Dermis blood vessel endothelial cell (primary cell): ENCODE measurements at places on chromosomes 13 and 19. TPM values are rescaled to one million over a fixed set of nuclear protein-coding genes. Genes with fewer than 3 reads are reported as not detected.

OR10H2 gene
- not detected in 2 replicates for total RNA-seq

CERS1 gene
- total RNA-seq = 1.0 and 1.3 TPM in 2 replicates

MUC16 gene
- total RNA-seq = under 0.01 TPM in 1 of 2 replicates, not detected in the other

NCCRP1 gene
- not detected in 2 replicates for total RNA-seq

PSG5 gene
- 0.09 TPM in 1 of 2 replicates, not detected in the other for total RNA-seq

TYROBP gene
- total RNA-seq = not detected in 2 replicates

GRCh38 chr19:19528721-19529490 is at the start of gene YJEFN3:
TSS of gene YJEFN3 (plus strand) at chr19:19528911. CDS start at chr19:19528933, 22 bp downstream.
- peak; percentile 55 for DNase-seq

- DNase-seq = peak; percentile 96
These were observed 2.5 kb downstream of the LDLR start for GRCh38 chr19:11091703-11092153.

- no peak for DNase-seq
These were observed 28.4 kb upstream of the ZNF681 start for GRCh38 chr19:23787106-23787505.

- no peak for DNase-seq
These were observed 70.9 kb upstream of the WASF3 start for GRCh38 chr13:26486550-26486949.

GRCh38 chr13:24218977-24219376 is 58.5 kb downstream of the SPATA13 start:
- no peak for DNase-seq

DNA sequence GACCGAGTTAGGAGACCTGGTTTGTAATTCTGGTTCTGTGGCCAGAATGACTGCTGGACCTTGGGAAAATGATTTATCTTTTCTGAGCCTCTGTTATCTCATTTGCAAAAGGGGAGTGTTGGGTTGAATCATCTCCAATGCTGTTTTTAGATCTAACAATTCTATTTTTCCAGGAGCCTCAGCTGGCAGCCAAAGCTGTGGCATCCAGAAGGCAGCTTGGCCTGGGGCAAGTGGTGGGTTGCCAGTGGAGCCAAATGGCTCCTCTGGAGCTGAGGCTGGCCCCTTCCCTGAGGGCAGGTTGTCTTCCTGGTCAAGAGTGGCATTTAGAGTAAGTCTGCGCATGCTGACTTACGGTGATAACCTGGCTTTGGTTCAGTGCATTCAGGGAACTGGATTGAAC is 21.3 kb downstream of the B3GLCT start:
- no peak for DNase-seq

DNA sequence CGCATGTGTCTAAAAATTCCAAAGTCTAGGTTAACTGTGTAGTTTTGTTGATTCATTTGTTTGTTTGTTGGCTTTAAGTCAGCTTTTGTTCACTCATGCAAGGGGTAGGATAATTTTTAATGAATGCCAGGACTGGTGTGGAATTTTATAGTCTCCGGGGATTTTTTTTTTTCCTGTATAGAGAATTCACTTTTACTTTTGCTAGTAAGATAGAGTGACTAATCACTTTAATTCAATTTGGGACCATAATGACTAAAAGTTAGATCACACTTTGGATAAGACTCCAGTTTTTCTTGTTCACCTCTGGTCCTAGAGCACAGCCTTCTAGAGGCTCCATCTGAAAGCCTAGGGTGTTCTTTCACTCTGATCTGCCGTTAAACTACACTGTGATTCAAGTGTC is 1690.0 kb downstream of the PCDH9 start:
- no peak for DNase-seq

GRCh38 chr13:30257468-30258099 is 49.8 kb downstream of the KATNAL1 start:
- no peak for DNase-seq

GRCh38 chr13:87669379-87669978 is 1.7 kb upstream of the SLITRK5 start:
- DNase-seq = peak; percentile 5

GRCh38 chr13:36163809-36164308 is 32.7 kb upstream of the DCLK1 start:
- DNase-seq = no peak

GRCh38 chr13:79874396-79875360 is 393.7 kb downstream of the NDFIP2 start:
- DNase-seq = no peak

GRCh38 chr13:110422913-110423688 is 116.0 kb downstream of the COL4A2 start:
- peak; percentile 75 for DNase-seq

DNA sequence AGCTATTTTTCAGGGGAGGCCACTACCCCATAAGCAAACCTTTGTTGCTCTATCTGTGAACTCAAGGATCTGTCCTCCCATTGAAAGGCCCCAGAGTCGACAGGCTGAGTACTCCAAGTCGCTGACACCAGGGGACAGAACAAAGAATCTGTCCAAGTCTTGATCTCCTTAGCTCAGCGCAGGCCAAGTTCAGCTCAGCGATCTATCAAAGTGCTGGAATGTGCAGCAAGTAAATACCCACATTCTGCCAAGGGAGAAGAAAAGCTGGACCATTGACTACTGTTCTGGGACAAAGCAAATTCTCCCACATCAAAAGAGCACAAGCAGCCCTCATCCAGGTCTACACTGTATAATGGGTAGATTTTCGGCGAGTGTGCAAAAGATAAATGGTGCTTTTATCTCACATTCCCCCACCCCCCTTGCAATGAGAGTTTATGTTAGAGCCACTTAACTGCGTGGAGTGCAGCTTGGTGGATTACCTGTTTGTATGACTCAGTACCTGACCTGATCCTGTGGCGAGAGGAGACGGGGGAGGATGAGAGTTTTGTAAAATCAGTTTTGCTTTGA is 391.7 kb upstream of the SGCG start:
- no peak for DNase-seq

DNA sequence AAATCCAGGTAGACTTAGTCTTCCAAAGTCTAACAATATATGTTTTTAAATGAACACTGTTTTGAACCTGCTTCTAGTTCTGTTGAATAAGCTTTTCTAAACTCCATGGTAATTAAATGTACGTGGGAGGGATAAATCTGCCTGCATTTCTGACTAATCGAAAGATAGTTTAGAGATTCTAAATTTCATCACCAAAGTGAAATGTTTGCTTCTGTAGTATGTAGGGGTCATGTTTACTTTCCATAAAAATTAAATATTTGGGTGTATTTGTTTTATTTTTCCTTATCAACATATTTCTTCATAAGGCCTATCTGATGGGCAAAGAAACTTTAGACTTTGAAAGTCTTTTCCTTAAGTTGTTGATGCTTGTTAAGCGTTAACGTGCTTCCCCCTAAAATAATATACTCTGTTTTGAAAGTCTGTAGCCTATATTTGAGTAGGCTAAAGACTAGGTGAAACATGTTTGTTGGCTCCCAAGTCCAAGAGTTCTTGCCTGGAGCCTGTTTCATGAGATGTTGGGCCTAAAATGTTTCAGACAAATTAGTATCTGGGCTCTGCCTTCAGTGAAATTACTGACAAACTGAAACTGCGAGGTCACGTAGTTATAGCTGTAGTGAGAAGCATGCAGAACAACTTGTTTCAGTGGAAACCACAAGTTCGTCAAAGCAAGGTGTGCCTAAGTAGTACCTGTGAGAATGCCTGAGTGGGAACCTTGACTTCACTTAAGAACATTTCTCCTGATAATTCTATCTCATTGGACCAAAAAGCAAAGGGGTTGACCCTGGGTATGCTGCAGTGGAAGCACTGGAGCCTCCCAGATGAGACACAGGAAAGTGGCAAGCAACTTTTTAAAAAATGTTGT is 126.2 kb downstream of the LMO7 start:
- no peak for DNase-seq

DNA sequence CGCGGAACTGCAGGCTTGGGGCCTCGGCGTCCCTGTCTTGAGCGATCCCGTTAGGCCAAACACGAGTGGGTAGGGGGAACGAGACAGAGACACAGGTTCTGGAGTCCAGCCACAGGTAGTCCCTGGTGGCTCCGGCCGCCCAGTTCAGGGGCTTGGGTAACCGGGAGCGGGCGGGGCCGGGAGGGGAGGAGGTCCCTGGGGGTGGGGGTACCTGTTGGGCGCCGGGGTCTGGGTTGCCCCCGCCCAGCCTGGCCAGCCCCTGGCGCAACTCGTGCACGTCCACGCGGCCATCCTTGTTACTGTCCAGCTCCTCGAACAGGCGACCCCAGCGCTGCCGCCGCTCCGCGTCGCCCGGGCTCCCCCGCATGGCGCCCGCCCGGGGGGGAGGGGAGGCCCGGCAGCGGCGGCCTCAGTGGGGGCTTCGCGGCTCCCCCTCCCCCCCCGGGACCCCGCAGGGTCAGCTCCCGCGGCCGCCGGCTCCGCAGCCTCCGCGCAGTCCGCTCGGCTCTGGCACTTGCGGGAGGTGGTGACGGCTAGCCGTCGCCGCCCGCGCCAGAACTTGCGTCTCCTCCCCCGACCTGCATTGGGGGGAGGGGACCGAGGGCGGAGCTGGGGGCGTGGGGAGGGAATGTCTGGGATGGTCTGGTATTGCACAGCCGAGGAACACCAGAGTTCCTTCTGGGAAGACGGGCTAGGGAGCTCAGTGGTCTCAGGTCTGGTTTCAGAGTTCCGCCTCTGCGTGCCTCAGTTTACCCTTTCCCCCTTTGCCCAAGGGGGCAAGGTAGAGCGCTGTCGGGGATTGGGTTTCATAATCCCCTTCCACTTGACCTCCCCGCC is at the start of gene SLC25A23:
Gene SLC25A23 (minus strand): TSS at position 531 of the 837 bp plus-strand sequence. CDS start 164 bp downstream, at position 367.
- DNase-seq = peak; percentile 76

- no peak for DNase-seq
These were observed 520.9 kb downstream of the KLF5 start for GRCh38 chr13:73579574-73580274.

GRCh38 chr13:112697756-112698655 is 8.2 kb downstream of the ATP11A start:
- no peak for DNase-seq

GRCh38 chr19:55599842-55600661 is at the start of gene ZNF524:
TSS of gene ZNF524 (plus strand) at chr19:55600288. CDS start at chr19:55602113, 1,825 bp downstream.
- peak; percentile 90 for DNase-seq

- DNase-seq = no peak
These were observed 1194.2 kb downstream of the EFNB2 start for GRCh38 chr13:105341256-105341655.

DNA sequence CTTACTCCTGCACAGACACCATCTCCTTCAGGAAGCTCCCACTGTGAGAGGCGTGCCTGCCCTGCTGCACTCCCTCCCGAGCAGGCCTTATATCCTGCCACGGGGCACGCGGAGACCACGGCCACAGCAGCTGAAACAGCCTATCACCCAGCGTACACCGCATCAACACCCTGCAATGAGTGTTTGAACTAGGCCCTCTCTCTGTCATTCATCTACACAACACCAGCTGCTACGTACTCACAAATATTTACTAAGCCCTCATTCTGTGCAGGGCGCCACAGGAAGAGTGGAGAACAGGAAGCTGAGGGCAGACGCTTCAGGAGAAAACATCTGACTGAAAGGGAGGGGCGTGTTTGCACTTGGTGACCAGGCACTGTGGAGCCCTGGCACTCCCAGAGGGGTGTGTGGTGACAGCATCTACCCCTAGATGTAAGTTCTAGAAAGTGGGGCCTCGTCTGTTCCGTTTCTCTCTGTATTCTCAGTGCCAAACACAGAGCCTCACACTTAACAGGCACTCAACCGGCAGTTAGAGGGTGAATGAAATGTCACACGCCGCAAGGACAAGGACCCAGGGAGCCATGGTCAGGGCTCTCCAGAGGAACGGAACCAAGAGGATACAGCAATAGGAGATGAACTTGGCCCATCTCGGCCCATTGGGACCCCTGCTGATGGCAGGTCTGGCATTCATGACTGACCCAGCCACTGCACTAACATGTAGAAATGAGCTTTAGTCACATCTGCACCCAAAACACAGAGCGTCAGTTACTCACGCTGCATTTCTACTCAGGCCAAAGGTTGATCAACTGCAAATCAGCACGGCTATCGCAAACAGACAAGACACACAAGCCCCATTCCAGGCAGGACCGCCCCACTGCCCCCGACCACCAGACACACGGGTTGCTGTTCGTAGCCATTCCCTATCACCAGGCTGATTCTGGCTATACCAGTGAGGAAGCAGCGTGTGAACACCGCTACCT is 15.7 kb downstream of the RANBP3 start:
- DNase-seq = peak; percentile 79

GRCh38 chr13:26052337-26052736 is 521 bp upstream of the SHISA2 start:
- no peak for DNase-seq

DNA sequence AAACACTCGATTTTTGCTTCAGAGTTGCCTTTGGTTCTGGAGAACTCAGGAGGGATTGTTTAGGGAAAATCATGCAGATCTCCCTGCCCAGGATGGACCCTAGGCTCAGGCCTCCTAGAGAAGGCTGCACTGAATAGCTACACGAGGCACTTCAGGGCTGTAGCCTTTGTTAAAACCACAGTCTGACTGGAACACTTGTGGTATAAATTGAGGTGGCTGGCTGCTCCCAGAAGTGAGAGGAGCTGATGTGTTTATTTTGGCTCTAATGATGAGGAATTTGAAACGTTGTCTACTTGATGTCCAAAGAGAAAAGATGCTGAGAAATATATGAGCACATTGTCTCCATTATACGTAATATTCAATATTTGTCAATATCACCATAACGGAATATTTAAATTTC is 762.1 kb upstream of the ARGLU1 start:
- DNase-seq = no peak
